ENCODE measurements at places on chromosomes 5 and 9. TPM values are rescaled to one million over a fixed set of nuclear protein-coding genes. Genes with fewer than 3 reads are reported as not detected.

The NIPAL4 gene
- 5.0 TPM for total RNA-seq

The ADAMTS13 gene
- total RNA-seq, result 1.8 TPM

The GABRA6 gene
- total RNA-seq, result not detected

The C9 gene
- not detected for total RNA-seq

The MPDZ gene
- 96.8 TPM for total RNA-seq

The NSUN2 gene
- total RNA-seq, result 42.8 TPM

The CACFD1 gene
- 5.9 TPM for total RNA-seq

The SARDH gene
- total RNA-seq, result 4.9 TPM

The FCHO2 gene
- 55.5 TPM for total RNA-seq

The HK3 gene
- total RNA-seq, result 0.74 TPM

The CCNJL gene
- 4.7 TPM for total RNA-seq

The SV2C gene
- total RNA-seq, result 2.1 TPM

The CDKN2B gene
- 1.8 TPM for total RNA-seq

The SAPCD2 gene
- 3.2 TPM for total RNA-seq

Data from urinary bladder (tissue), 4 donors.